ENCODE measurements at places on chromosomes 4 and X.

DNA sequence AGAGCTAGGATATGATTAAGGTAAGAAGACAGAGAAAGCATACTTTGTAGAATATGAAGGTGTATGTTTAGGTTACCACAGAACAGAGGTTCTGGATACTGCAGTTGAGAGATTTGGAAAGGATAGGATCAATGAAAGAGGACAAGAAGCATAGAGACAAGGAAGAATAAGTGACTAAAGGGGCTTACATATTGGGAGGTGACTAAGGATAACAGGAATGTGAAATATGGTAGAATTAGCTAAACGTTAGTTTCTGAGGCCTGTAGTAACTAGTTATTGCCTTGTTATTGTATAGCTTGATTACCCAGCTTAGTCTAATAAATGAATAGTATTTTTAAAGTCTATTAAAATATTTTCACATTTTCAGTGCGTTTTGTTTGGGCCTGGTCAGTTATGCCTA, 38.2 kb downstream of the CENPI start:
- DNase-seq = no peak

- DNase-seq = no peak
These were observed 107.6 kb downstream of the ATXN3L start for GRCh38 chrX:13212191-13212651.

DNA sequence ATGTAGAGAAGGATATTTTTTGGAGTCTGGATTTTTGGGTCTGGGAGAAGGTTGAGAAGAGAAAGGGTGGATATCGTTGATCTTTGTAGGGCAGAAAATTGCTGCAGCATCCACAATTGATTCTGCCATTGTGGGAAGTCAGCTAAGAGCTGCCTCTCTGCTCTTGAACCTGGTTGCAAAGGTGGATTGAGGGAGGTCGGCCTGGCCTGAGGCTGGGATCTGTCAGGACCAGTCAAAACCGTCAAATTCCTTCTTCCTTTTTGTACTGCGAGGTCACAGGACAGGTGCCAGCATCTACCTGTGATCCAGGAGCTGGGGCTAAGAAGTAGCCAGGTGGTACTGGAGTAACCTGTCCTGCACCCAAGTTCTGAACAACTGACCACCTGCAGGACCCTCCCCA, 93.7 kb downstream of the SHOX start:
- peak; percentile 17 for DNase-seq

GRCh38 chrX:133868682-133869081, 116.7 kb downstream of the GPC3 start:
- DNase-seq = no peak

- DNase-seq = no peak
These were observed 10.0 kb downstream of the SAT1 start for GRCh38 chrX:23792861-23793553.

- DNase-seq = no peak
These were observed 4.6 kb downstream of the MPP1 start for GRCh38 chrX:154800478-154801210.
